ENCODE measurements at places on chromosomes 16 and 17. TPM values are rescaled to one million over a fixed set of nuclear protein-coding genes. Genes with fewer than 3 reads are reported as not detected.

- no peak for DNase-seq
Measured at GRCh38 chr17:74682028-74682427, 30.7 kb downstream of the CD300LF start.

GRCh38 chr17:45413498-45413923 is 19.2 kb downstream of the ARHGAP27 start:
- peak; percentile 79 for DNase-seq

DNA sequence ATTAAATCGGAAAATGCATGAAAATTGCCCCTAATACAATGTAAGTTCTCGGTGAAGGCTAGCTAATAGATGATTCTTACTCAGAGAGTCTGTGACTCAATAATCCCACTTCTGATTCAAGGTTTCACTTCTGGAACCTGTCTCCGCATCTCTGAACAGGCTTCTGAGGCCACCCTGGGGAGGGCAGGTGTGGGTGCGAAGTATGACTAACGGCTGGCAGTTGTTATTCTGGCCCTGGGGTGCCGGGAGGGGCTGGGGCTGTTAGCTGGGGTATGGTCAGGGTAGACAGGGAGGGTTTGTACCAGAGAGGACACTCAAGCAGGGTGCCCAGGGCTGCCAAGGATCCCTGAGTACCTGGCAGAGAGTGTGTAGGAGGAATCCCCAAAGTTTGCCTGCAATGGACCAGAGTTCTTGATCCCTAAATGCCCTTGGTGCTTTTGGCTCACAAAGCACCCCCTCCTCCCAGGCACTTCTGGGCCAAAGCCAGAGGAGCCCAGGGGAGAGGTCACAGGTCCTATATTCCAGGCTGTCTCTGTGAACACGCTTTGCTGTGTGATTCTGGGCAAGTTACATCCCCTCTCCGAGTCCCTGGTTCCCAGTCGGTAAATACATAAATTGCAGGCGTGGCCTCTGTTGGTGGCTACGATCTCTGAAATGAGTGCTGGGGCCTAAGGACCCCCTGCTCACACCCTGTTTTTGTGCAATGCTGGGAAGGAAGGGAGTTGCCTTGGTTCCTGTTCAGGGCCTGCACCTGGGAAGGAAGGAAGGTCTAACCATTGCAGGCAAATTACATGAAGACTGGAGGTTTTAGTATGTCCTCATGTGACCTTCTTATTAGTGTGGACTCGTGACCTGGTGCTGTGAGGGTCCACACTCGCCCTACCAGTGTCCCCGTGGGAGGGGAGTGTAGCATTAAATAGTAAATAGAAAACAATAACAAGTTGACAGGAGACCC is 49.9 kb upstream of the CPNE2 start:
- DNase-seq = no peak

KRT31 gene
- total RNA-seq = not detected

PFAS gene
- total RNA-seq = 10.2 TPM

TNFRSF13B gene
- not detected for total RNA-seq

- no peak for DNase-seq
Measured at GRCh38 chr17:7880076-7880868, 8.3 kb upstream of the CHD3 start.

DNA sequence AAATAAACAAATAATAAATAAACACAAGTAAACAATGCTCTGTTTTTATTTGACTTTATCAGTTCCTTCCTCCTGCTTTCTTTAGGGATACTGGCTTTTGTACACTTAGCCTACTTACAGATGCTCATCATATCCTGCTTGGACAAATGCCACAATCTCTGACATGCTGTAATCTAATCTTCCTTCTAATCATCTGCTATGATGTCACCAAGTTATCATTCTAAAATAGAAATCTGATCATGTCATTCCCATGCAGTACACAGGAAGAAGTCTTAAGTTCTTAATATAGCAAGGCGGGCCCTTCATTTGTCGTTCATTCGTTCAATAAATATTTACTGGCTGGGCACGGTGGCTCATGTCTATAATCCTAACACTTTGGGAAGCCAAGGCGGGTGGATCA is 9.1 kb upstream of the UBB start:
- DNase-seq = peak; percentile 27

- no peak for DNase-seq
Measured at GRCh38 chr17:17497065-17497844, 1.1 kb upstream of the RASD1 start.

TMEM256 gene
- total RNA-seq = 152 TPM

DNA sequence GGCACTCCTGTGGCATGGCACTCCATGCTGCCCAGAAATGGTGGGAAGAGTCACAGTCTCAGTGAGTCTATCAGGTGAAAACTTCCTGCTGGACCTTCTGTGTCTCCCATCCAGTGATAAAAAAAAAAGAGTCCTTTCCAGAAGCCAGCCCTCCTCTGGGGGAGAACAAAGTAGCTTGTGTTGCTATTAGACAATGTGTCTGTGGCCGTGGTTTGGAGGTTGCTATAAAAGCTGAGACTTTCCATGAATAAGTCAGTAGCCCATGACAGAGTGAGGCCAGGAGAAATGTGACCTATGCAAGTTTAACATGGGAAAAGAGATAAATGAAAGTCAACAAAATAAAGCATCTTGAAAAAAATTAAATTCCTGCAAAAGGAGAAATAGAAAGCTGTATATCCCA is 250.7 kb upstream of the MON1B start:
- no peak for DNase-seq

NPIPA5 gene
- 11.1 TPM for total RNA-seq

GRCh38 chr16:55502801-55503366 is 6.0 kb upstream of the LPCAT2 start:
- DNase-seq = peak; percentile 95

STAC2 gene
- total RNA-seq = 0.16 TPM

BCL6B gene
- total RNA-seq = 0.71 TPM

IGFALS gene
- total RNA-seq = 1.1 TPM
